ENCODE measurements at places on chromosomes 2 and 18.

GRCh38 chr2:109435066-109435690 lies 178.6 kb downstream of the SEPTIN10 start:
- DNase-seq: no peak

DNA sequence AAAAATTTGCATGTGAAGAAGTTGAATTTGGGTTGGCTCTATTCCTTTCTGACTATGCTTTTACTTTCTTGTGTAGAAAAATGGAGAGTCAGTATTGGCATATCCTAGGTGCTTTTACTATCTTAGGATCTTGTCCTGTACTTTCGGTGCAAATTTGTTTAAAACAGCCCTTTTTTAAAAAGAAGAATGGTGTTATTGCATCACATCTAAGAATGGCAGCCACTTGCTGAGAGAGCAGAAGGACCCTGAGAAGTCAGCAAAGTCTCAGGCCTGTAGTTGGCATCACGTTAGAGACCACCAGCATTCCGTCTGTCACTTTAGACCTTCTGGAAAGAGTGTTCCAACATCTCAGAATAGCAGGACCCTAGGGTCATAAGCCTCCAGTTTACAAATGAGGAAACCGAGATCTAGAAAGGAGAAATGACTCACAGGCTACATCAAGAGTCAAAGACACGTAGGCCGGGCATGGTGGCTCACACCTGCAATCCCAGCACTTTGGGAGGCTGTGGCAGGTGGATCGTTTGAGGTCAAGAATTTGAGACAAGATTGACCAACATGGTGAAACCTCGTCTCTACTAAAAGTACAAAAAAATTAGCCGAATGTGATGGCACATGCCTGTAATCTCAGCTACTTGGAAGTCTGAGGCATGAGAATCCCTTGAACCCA lies 42.5 kb downstream of the SPATS2L start:
- no peak for DNase-seq

DNA sequence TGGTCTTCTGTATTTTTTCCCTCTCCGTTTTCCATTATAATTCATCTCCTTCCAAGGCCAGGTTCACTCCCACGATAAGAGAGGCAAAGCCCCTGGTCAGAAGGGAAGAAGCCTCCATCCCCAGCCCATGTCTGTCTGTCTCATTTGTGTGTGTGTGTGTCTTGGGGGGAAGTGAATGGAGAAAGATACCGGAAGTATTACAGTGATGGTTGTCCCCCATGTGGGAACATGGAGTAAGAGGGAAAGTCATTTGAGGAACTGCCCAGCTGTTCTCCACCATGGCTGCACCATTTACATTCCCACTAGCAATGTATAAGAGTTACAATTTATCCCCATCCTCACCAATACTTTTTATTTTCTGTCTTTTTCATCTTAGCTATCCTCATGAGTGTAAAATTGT lies 113.6 kb upstream of the ATP8B1 start:
- no peak for DNase-seq

GRCh38 chr2:46086578-46087070 lies 210.6 kb upstream of the EPAS1 start:
- DNase-seq: no peak

GRCh38 chr2:197147942-197148341 lies 162.6 kb downstream of the ANKRD44 start:
- DNase-seq: no peak

GRCh38 chr2:73176205-73176880 lies 26.0 kb upstream of the NOTO start:
- DNase-seq: no peak

- no peak for DNase-seq
Observed at GRCh38 chr2:196337208-196337953, 166.0 kb upstream of the STK17B start.

DNA sequence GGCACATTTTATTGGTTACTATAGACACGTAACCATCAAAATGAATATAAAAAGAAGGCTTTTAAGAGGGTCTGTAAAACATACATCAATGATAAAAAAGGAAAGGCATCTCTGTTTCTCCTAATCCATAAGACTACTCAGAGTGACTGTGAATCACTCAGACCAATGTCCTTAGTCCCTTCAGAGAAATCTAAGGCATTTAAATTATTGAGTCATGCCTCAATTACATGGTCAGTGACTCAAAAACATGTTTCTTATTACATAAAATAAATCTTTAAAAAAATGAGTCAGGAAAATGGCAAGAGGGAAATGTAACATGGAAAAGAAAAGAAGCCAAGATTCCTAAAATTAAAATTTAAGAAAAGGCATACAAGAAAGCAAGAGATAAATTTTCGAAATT lies 146.6 kb downstream of the ERBB4 start:
- DNase-seq: no peak

- DNase-seq: no peak
Observed at GRCh38 chr2:233446606-233447305, 92.5 kb downstream of the DGKD start.

DNA sequence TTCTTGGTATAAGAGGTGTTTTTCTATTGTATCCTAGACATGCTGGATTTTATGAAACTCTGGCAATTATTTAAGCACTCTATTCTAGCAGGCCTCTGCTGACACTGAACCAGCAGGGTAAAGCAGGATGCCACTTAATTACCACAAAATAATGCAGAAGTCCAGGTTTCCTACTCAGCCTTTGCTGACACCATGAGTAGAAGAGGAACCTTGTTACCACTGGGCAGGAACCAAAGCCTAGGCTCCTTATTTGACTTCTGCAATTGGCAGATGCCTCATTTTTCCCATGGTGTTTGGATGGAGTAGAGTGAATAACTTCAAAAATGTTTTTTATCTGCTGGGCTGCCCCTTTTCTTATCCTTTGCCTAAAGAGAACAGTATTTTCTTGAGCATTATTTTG lies 60.8 kb downstream of the THNSL2 start:
- DNase-seq: no peak

DNA sequence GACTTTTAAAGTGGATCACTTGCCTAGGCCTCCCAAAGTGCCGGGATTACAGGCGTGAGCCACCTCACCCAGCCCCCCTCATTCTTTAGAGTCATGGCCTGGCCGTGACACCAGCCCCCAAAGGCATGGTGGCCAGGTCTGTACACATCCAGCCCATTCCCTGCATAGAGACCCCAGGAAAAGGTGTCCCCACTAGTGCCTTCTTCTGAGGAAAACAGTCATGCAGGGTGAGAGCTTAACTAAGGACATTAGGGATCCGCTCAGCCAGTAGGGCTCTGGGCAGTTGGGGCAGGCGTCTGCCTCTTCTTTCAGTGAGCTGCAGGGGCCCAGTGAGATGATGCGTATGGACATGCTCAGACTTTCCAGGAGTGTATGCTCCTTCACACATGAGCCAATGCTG lies 5.7 kb upstream of the AMER3 start:
- DNase-seq: no peak

DNA sequence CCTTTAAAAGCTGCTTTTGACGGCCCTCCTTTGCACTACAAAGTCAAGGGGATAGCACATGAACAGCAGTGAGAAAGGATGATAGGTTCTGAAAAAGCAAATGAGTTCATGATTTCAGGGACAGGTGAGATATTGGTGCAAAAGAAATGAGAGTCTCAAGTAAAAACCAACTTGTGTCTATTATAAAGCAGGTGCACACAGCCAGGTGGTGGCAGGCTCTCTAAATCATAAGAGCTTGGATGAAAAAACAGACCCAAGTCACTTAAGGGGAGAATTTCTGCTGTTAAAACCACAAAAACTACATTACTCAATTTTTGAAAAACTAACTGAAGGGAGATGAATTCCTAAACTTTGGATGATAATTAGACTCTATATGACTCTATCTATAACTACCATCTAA lies 201.5 kb downstream of the SP3 start:
- no peak for DNase-seq

DNA sequence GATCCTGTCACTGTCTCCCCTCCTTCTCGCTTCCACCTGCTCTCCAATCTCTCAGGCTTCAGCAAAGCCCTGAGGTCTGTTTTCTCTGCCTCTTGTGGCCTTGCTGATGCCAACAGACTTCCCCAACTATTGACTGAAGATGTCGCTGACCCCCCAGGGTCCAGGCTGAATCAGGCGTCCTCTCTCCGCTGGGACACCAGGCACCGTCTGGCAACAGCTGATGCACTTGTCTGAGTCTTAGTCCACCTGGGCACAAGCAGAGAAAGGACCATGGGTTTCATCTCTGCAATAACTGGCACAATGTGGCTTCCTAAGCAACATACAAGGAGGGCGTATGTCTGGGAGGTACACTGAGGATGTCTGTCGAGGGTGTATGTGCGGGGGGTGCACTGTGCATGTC lies 248.7 kb upstream of the MYT1L start:
- no peak for DNase-seq

GRCh38 chr2:105517814-105518705 lies 119.2 kb upstream of the FHL2 start:
- DNase-seq: no peak

DNA sequence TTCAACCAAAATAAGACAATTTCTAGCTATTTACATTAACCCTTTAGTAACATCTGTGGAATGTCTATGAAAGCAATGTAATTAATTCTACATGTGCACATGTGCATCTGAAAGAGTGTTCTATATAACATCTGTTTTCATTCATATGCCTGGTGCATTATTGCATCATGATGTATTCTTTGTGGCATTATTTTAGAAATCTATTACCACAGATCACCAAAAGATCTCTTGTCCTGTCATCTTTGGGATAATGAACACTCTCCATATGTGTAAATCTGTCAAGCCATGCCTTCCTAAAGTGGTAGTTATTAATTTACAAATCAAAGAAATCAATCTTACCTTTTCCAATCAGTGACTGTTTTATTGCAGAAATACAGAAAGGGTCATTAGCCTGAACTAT lies 86.9 kb downstream of the TRIB2 start:
- no peak for DNase-seq

GRCh38 chr2:151161821-151162551 lies 99.7 kb downstream of the RBM43 start:
- no peak for DNase-seq

- DNase-seq: no peak
Observed at GRCh38 chr2:222952204-222952603, 91.4 kb downstream of the ACSL3 start.

GRCh38 chr18:34650121-34650545 lies 60.0 kb upstream of the DTNA start:
- no peak for DNase-seq

DNA sequence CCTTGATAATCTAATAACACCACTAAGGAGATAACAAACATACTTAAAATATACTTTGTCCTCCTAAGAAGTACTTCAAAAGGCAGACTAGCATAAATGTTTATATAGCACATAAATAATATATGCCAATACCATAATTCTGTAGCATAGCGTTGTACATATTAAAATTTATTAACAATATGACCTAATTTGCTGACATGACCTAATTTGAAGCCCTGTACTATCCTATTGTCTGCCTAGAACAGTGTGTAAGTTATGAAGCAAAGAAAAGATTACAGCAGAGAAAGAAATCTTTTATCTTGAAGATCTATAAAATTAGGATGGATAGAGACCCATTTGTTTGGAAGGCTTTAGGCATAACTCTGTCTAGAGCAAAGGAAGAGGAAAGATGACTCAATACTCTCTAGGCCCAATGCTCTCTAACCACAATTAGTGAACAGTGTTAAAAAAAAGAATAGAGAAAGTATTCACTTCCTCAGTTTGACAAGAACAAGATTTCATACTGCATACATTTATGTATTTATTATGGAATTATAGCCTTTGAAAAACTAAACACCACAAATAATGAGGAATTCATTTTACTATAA lies 231.3 kb downstream of the ZRANB3 start:
- DNase-seq: no peak

GRCh38 chr2:191701696-191702095 lies 23.8 kb downstream of the NABP1 start:
- no peak for DNase-seq

GRCh38 chr2:30404319-30405259 lies 42.5 kb upstream of the LCLAT1 start:
- DNase-seq: no peak

DNA sequence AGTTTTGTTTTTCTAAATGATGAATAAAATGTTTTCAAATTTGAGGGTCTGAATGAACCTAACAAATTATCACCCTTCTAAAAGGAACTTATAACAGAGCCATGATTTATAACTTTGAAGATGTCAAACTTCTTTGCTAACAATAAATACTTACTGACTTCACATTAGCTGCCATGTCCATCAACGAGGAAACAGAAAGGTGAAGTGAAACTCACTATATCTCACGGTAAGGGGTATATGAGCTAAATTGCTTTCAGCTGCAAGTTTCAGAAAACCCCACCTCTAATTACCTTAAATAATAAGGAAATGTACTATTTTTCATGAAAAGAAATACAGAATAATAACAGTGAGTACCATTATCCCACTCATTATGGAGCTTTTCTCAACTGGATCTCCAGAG lies 350.8 kb upstream of the NT5C1B start:
- DNase-seq: no peak

DNA sequence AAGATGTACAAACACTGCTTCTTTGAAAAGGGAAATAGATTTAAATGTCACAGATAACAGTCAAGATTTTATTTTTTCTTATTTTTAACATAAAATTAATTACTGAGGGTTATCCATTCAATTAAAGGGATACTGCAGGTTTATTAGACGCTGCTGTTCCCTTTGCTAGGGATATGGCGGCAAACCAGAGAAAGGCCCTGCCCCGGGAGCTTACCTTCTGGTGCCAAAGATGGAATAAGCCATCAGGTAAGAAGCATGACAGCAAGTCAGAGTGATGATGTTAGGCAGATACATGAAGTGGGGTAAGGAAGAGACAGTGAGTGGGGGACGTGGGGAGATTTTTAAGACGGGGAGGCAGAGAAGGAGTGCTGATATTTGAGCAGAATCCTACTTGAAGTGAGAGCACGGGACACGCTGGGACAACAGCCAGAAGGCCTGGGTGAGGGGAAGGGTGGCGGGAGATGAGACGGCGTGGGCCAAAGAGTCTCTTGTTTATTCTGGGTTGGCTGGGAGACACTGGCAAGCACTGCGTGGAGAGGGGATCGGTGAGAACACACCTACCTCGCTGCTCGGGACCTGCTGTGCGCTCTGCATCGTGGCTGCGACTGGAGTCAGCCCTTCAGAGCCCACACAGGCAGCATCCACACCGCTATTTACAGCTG lies 250.5 kb upstream of the TMEM200C start:
- no peak for DNase-seq

- no peak for DNase-seq
Observed at GRCh38 chr2:131413148-131413747, 49.3 kb upstream of the RAB6D start.

DNA sequence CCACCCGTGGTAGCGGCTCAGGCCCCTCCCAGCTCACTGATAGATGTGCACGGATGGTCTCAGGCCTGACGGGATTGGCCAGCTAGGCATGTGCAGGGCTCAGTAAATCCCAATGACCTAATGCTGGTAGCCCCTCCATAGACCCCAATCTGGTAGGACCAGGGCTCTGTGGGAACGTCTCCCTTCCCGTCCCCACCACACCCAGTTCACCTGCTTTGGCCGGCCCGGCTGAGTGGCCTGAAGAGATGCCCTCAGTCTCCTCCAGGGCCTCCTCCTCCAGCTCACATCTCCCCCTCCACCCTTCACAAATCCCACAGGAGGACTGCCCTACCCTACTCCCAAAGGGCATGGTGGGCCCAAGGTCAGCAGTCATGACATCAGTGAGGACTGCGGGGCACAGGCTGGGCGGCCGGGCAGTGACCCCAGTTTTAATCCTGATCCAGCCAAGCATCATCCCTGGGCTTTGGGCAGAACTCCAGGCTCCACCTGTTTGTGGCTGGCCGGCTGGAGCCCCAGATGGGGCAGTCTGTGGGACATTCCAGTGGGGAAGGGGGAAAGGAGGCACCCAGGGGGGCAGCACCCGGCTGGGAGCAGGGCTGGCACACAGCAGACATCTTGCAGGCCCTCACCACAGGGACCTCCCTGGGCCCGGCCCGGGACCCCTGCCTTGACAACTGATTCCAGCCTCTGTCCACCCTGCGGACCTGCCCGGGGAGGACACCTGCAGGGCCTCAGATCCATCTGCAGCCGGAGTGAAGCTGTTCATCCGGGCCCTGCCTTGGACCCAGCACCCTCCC lies 2.3 kb downstream of the KIF1A start:
- no peak for DNase-seq
